ENCODE measurements at places on chromosomes 4 and X.

- no peak for DNase-seq
These were observed 42.4 kb downstream of the DCUN1D4 start for GRCh38 chr4:51885363-51885762.

GRCh38 chr4:185522451-185522850, 12.9 kb downstream of the PDLIM3 start:
- no peak for DNase-seq

DNA sequence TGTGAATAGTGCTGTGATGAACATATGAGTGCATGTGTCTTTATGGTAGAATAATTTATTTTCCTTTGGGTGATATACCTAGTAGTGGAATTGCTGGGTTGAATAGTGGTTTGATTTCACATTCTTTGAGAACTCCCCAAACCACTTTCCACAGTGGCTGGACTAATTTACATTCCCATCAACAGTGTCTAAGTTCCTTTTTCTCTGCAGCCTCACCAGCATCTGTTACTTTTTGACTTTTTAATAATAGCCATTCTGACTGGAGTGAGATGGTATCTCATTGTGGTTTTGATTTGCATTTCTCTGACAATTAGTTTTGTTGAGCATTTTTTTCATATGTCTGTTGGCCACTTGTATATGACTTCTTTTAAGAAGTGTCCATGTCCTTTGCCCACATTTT, 29.1 kb downstream of the JADE3 start:
- no peak for DNase-seq

GRCh38 chrX:118839334-118839958, 15.8 kb downstream of the ZCCHC12 start:
- peak; percentile 6 for DNase-seq

DNA sequence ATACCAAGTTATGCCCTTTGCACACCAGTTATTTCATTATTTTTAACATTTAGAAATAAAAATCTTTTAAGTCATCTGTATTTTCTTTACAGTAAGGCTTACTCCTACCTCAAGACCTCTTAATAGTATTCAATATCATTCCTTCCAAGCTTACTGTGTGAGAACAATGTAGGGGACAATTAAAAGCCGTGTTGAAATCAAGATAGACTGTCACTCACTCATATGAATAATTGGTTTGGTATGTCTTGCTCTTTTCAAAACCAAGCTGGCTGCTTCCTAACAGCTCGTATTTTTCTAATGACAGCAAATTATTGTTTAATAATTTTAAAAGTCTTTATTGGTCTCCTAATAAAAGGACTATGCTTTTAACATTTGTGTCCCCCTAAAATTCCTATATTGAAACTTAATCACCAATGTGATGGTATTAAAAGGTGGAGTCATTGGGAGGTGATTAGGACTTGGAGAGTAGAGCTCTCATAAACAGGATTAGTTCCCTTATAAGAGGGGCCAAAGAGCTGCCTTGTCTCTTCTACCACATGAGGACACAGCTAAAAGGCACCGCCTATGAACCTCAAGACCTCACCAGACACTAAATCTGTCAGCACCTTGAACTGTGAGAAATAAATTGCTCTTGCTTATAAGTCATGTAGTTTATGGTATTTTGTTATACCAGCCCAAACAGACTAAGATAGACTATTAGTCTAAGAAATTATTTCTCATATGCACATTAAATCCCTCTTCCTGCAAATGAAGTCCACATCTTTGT, 4.1 kb downstream of the ABCB7 start:
- no peak for DNase-seq

DNA sequence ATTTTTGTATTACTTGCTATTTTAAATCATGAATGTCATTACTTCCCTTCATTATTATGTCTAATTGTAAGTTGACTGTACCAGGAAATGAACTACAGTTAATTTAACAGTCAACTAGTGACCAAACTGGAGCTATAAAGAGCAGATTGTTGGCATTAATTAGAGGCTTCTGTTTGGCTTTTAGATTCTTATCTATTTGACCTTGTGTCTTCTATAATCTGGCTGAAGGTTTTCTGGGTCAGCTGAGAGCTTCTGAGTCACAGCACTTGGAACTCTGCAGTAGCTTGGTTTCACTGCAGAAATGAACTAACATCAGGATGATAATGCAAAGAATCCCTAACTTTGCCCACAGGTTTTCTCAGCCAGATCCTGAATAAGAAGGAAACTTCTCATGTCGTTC, 169.2 kb upstream of the LEF1 start:
- no peak for DNase-seq

DNA sequence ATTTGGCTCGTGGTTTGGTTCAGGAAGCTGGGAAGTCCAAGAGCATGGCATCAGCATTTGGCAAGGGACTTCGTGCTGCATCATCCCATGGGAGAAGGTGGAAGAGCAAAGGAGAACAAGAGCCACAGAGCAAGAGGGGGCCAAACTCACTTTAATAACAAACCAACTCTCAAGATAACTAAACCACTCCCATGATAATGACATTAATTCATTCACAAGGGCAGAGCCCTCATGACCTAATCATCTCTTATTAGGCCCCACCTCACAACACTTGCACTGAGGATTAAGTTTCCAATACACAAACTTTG, 113.4 kb upstream of the ATXN3L start:
- no peak for DNase-seq

DNA sequence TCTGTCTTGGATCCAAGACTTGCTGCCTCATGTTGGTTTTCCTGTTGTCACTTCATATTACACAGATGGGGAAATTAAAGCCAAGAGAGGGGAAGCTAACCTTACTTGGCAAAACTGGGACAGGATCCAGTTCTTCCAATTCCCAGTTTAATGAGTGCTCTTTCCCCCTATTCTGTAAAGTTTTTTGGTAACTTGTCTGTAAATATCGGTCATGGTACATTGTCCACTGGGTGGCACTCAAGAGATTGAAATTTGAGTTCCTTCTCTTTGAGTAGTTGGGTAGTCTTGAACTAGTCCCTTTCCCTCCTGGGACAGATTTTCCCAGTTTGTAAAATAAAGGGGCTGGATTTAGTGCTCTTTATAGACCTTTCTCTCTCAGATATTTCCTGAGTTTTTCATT, 12.4 kb upstream of the EOLA2 start:
- peak; percentile 14 for DNase-seq

DNA sequence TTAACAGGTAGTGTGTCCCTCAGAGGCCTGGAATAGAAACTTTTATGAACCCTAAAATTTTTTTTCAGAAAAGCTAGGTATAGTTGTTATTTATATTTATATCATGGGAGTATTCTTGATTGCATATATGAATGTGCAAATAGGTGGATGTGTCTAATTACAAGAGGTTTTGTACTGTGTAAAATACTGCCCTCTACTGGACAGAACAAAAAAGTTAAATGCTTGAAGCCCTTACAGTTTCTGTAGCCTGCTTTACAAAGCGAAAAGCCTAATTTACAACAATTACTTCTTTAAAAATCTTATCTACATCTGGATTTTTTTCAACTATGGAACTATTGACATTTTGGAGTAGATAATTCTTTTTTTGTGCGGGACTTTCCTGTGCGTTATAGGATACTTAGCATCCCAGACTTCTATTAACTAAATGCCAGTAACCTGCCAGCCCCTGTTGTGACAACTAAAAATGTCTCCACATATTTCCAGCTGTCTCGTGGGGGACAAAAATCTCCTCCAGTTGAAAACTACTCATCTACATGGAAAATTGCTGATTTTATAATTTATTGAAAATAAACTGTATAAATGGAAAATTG, 35.1 kb downstream of the ENPEP start:
- DNase-seq, result no peak

GRCh38 chr4:52646096-52646495, 13.0 kb downstream of the USP46 start:
- no peak for DNase-seq

- DNase-seq, result no peak
These were observed 28.2 kb downstream of the WDR1 start for GRCh38 chr4:10088135-10089010.

- DNase-seq, result peak; percentile 79
These were observed at the start of gene CLOCK for GRCh38 chr4:55546756-55547465. Gene CLOCK, minus strand, starts transcription at chr4:55546909. Its CDS starts 64,124 bp downstream, at chr4:55482785.

- no peak for DNase-seq
These were observed 3.8 kb downstream of the CHST7 start for GRCh38 chrX:46577221-46578005.

- peak; percentile 76 for DNase-seq
These were observed 18.8 kb upstream of the CHRNA9 start for GRCh38 chr4:40316333-40316781.

GRCh38 chrX:139091066-139091465, 379.5 kb upstream of the FGF13 start:
- DNase-seq, result no peak

GRCh38 chr4:38109370-38109769, 149.2 kb downstream of the PTTG2 start:
- no peak for DNase-seq

DNA sequence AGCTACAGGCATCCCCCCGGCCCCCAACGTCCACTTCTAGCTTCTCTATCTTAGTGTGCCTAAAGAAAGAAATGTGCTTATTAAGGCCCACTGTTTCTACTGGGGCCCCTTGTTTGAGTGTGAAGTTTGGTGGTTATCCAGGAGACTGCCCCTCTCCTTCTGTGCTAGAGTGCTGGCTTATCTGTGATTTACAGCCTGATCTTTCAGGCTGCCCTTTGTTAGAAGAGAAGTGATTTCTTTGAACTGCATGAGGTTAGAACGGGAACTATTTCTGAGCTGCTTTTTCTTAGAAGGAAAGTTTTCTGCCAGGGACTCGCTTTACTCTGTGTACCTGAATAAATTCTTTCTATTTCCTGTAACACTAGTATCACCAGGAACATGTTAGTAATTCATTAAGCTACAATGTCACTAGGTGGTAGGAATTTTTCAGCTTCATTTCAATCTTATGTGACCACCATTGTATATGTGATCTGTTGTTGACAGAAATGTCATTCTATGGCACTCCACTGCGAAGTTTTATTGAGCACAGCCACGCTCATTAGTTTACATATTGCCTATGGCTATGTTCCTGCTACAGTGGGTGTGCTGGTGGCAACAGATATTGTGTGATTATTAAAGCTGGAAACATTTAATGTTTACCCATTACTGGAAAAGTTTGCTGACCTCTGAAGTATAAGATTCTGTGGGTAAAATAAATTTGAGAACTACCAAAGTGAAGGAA, 193.8 kb upstream of the CXorf51B start:
- no peak for DNase-seq

GRCh38 chr4:157727163-157727562, 445.7 kb downstream of the GASK1B start:
- DNase-seq, result no peak

DNA sequence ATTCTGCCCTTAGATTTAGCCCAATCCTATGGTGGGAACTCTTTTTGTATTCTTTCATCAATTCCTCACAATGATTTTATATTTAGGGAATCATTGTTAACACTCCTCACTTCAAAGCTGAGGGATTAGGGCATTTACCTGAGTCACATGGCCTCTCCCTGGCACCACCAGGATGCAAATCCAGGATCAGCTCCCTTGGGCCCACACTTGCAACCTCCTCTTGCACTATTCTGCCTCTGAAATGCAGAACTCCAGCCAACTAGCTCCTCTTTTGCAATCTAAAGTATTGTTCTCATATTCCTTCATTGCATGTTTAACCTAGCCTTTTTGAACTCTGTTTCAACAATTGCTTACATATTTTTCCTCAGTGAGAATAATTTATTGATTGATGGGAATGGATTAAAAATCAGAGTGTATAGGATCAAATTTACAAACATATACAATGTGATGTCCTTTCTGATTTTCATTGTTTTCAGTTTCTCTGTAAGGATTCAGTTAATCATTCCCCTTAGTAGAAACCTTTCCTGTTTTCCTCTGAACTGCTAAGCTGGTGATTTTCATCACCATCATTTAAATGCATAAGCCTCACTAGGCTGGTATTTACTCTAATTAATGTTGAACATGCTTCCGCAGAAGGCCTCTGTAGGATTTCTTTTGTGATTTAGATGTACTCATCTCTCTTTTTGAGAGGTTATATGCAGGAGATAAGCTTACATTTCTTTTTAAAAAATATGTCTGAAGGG, 3.3 kb upstream of the RELL1 start:
- no peak for DNase-seq

GRCh38 chr4:81555489-81555888, 83.8 kb upstream of the RASGEF1B start:
- no peak for DNase-seq

Measured in fibroblast of skin of left biceps (primary cell).